ENCODE measurements at places on chromosomes 7 and 10.

GRCh38 chr10:21824409-21824808, 179.1 kb downstream of the DNAJC1 start:
- no peak for DNase-seq

GRCh38 chr10:62582804-62583208, 208.6 kb downstream of the ZNF365 start:
- no peak for DNase-seq

GRCh38 chr10:30348378-30348776, 701 bp downstream of the MTPAP start:
- no peak for DNase-seq

GRCh38 chr7:41048771-41049170, 654.1 kb downstream of the INHBA start:
- DNase-seq = no peak

DNA sequence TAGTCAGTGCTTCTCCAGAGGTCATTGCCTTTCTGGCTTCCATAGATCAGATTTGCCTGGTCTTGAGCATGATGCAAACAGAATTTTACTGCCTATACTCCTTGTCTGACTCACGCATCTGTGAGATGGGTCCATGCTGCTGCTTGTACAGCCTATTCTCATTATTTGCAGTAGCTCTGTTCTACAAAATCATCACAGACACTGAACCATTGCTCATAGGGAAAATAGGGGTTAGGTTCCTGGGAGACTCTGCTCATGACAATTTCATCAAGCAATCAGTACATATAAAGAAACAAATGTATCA, 7.4 kb upstream of the CREB3L2 start:
- DNase-seq = no peak

DNA sequence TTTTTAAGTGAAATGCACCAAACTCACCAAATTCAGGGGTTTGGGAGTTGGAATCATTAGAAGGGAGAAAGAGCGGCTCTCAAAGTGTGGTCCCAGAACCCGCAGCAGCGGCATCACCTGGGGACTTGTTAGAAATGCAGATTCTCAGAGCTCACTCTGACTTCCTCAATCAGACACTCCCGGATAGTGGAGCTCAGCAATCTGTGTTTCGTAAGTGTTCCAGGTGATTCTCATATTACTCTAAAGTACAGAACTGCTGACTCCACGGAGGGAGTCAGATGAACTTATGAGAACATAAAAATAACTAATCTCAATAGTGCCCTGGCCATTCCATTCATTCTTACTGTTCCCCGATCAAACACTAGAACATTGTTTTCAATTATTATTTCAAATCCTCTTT, 358.7 kb upstream of the MYO3A start:
- no peak for DNase-seq

GRCh38 chr10:125096975-125097374, 63.4 kb downstream of the CTBP2 start:
- DNase-seq = no peak

DNA sequence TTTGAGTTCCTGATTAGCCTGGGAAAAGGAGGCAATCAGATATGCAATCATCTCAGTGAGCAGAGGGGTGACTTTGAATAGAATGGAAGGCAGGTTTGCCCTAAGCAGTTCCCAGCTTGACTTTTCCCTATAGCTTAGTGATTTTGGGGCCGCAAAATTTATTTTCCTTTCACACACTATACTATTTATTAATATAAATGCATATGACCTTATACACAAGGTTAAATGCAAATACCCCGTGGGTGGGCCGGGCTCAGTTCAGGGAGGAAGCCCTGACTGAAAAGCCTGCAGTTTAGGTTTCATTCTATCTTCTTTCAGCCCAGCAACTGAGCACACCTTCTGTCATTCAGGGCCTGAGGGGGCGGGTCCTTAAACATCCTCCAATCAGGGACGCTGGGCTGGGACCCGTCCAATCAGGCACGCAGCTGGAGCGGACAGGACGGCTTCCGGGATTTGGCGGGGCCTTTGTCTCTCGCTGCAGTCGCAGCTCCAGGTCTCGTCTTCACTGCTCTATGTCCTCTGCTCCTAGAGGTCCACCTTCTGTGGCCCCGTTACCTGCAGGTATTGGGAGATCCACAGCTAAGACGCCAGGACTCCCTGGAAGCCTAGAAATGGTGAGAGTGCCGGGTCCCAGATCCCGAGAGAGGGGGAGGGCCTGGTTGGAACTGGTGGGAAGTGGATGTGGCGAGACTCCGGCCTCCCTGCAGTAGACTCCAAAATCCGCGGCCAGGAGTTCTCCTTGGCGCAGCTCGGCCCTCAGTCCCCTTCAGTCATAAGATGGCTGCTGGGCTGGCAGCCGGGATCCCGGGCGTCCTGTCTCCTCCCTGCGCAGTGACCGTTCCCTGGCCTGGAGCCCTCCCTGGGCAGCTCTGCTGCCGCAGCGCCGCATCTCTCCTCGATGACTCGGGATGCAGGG, at the start of gene ZNF273:
Gene ZNF273, plus strand, starts transcription at position 468 of the 916 bp plus-strand sequence. Its CDS starts 45 bp downstream, at position 513.
- peak; percentile 89 for DNase-seq

DNA sequence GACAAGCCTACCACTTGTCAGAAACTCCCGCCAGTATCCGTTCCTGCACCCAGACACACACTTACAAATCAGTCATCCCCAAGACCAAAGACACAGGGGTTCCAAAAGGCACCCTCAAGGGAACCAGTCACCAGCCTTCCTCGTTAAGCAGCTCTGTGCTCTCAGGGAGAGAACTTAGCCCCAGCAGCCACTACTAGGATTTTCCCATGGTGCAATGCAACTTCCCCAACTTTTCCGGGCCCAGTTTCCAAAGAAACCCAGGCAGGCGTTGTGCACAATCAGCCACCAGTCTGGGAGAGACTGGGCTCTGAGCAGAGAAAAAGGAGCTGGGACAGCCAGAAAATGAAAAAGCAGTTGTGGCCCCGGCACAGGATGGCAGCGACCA, 1.2 kb downstream of the DLG5 start:
- no peak for DNase-seq

- peak; percentile 43 for DNase-seq
Observed at GRCh38 chr7:157318015-157318706, 18.6 kb upstream of the DNAJB6 start.

GRCh38 chr10:12382157-12382548, 32.8 kb downstream of the CAMK1D start:
- no peak for DNase-seq

DNA sequence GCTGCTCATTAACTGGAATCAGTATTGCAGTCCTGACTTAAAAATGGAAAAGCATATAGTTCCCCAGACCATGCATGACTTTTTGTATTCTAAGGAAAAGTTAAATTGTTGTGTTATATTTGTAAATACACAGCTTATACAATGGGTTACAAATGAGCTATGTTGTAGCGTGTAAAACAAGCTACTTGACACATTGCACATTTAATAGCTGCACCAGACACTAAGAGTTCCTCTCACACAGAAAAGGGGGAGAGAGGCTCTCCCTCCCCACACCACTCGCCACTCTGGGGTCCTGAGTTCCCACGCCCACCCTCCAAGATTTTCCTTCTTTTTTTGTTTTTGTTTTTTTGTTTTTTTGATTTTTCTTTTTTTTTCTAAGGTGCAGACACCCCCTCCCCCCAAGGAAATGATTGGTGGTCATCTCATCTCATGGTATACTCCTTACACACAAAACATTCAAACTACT, 6.3 kb downstream of the KLF6 start:
- DNase-seq = no peak

GRCh38 chr7:40306025-40306424, 171.2 kb downstream of the SUGCT start:
- DNase-seq = no peak

DNA sequence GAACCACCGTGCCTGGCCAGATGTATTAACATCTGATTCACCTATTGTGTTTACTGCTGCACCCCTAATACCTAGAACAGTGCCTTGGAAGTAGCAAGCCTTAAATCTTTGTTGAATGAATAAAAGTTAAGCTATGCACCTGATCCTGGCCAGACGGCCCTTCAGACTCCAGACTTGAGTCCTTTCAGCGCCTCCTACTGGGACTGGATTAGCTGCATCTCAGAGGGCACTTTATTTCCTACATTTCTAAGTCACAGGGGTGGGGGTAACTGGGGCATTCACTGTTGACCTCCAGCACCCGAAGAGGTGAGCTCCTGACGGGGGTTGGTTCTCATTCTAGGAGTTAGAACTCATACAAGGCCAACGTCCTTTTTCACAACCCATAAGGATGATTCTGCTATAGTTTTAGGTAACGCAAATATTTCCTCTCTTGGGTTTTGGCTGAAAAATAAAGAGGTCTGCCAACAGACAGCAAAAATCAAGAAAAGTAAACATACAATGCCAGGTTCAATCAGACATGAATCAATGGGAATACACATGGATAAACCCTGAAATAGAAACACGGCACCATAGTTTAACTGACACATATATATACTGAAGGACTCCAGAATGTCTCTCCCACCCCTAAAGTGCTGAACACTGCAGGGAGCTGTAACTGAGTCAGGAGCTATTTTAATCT, 48.0 kb upstream of the DLG5 start:
- no peak for DNase-seq
